ENCODE measurements at places on chromosomes 3 and 15.

DNA sequence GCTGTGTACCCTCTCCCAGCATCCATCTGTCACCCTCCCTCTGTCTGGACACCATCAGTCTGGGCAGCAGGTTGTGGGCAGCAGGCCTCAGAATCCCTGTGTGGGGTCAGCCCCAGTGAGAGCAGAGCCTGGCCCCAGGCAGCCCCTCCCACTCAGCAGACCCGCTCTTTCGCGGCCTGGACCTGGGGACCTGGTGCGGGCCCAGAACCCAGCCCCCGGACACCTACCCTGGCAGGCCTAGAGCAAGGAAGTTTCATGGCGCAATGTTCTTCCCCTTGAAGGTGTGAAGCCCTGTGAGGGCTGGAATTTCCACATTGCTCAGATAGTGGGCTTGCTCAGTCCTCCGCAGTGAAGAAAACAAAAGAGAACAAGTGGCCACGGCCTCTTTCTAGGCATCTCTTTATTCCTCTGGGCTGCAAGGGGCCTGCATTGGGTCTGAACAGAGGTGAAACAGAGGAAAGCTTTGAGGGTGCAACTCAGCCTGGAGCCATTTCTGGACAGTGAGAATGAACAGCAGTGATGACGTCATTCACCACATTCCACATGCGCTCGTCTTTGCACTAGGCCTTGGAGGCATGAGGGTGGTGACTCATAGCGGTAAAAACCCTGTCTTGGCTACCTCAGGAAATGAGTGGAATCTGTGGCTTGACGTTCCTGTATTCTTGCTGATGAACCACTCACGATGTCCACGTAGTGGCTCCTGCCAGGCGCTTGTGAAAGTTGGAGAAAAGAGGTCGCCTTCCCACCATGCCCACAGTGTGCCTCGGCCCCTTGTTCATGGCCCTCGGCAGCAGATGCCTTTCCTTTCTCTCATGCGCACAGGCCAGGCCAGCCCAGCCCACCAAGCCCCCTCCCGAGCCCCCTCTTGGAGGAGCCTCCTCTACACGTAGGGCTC, 66.1 kb downstream of the SLC30A4 start:
- DNase-seq, result peak; percentile 79

DNA sequence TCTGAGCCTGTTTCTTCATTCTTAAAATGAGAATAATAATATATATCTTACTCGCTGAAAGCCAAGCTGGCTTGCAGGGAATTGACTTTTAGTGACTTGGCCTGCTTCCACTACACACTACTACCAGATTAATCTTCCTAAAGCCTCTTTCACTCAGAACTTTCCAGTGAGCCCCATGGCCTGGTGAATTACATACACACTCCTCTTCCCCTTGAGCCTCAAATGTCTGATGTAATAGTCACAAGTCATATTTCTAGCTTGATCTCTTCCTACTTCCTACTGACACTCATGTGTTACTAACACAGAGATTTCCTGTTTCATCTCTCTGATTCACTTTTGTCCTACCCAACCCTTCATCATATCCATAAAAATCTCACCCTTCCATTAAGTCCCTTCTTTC, 82.7 kb upstream of the SOX2 start:
- no peak for DNase-seq

DNA sequence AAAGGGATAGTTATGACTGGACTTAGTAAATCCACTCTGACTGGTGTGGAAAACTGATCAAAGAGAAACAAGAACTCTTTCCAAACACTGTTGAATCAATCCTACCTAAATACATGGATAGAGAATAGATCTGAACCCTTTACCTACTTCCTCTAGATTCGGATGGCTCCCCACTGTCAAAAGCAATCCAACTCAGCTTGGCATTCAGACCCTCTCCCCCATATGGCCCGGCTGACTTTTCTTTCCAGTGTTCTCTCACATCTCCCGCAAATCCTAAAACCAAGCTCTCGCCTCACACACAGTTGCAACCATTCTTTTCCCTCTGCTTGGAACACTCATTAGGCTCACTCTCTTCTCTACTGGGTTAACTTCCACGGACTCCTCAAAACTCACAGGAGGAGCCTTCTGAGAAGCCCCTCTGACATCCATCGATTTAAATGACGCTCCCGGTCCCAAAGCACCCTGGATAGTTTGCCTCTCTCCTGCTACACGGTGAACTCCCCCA, 639 bp downstream of the SPICE1 start:
- no peak for DNase-seq

- DNase-seq, result no peak
Observed at GRCh38 chr15:90751300-90751825, 34.2 kb downstream of the BLM start.

DNA sequence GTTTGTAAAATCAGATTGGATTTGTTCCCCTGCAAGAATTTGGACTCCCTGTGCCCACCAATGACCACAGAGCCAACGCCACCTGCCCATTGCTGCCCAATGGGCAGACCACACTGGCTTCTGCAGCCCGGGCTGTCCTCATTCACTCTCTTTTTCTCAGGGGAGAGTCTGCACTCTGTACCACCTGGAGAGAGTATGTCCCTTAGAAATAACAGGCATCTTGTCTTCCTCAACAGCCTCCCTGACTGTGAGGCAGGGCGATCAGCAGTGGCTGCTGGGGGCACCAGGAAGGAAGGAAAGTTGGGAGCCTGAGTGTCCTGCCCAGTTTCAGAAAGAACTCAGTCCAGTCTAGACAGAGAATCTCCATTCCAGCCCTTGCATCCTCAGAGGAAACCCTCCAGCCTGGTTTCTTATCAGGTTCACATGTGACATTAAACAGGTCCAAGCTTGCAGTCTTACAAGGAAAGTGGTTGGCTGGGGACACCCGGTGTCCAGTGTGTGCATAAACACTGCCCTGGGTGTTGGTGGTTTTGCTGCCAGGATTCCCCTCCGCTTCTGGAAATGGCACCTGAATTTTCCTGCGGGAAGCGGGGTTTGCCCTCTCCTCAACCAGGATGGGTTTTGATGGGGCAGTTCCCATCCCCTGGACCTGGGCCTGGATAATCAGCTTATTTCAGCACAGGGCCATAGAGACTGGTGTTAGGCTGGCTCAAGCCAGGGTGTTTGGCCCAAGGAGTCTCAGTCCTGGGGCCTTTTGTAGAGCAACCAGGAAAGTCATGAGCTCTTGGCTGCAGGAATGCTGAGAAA, 37.2 kb downstream of the SSUH2 start:
- peak; percentile 79 for DNase-seq

DNA sequence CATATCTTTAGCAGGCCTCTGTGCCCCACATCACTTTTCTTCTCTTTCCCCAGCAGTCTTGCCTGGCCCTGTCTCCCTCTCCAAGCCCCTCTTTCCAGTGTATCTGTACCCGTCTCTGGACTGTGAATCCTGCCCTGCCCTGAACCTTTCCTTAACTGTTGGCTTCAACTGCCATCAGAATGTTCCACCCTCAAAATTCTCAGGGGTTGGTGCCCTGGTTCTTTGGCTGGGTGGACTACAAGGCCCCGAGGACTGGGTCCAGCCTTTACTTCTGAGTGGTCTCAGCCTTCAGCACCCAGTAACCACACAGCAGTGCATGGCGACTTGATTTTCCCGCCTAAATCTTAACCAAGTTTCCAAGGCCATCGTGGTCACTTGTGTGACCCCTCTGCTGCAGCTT, 333.5 kb upstream of the RGMA start:
- no peak for DNase-seq

DNA sequence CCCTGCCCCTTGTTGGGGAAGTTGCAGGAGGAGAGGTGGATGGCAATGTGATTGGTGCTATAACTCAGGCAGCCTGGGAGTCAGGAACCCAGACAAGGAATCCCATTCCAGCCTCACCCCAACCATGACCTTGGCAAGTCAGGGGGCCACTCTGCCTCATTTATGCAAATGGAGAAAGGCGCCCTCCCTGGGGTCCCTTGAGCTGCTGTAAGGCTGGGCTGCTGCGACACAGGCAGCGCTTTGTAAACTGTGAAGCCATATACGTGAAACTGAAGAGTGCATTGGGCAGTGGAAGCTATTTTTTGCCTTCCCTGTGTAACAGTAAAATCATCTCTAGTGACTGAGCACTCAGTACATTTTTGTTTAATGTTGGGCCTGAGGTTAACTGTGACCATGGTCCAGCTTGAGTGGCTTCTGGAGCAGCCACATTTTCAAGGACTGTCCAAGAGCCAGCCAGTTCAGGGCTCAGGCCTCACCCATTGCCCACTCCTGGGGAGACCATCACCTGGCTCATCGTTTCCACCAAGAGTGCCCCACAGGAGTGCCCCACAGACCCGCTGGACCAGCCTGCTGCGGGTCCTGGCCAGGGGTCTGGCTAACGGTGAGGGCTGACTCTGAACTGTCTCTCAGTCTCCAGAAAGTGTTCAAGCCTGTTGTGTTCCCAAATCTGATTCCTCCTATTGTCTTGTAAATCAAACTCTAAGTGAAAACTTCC, 27.9 kb downstream of the KIF7 start:
- DNase-seq, result no peak

GRCh38 chr3:4835616-4836043, 143.6 kb upstream of the BHLHE40 start:
- no peak for DNase-seq

- DNase-seq, result no peak
Observed at GRCh38 chr15:41079717-41080116, 36.4 kb downstream of the INO80 start.

GRCh38 chr15:60762167-60762566, 283.2 kb upstream of the ICE2 start:
- no peak for DNase-seq

DNA sequence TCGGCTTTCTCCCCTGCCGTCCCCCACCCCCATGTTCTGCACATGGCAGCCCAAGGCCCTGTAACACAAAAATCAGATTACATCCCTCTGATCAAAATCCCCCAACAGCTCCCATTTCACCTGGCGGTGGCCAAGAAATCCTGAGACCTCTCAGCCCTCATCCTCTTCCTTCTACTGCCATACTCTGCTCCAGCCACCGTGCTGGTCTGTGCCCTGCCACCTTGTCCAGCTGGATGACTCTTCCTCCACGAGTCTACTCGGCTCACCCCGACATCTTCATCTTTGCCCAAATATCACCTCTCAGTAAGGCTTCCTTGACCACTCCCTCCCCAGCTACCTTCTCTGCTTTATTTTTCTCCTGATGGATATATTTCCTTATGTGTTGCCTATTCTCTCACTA, 3.1 kb downstream of the CCDC51 start:
- DNase-seq, result no peak

DNA sequence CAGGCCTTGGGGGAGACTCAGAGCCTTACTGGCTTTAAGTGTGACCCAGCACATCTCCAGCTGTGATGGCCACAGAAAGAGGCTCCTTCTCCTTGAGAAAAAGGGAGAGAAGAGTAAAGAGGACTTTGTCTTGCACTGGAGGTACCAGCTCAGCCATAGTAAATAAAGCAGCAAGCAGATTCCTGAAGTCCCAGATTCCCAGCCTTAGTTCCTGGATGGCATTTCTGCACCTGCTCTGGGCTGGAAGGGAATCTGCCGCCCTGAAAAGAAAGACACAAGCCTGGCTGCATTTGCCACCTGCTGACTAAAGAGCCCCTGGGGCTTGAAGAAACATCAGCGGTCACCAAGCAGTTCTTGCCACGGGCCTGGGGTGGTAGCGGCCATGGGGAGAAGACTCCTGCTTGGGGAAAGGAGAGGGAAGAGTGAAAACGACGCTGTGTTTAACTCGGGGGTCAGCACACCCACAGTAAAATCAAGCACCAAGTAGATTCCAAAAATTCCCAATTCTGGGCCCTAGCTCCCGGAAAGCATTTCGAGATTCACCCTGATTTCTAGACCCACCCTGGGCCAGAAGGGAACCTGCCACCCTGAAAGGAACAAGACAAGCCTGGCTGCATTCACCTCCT, 24.2 kb upstream of the TNK2 start:
- no peak for DNase-seq
